ENCODE measurements at places on chromosomes 6 and 20.
A peak's percentile ranks its signal among the peaks of the same experiment; 100 is the strongest.

DNA sequence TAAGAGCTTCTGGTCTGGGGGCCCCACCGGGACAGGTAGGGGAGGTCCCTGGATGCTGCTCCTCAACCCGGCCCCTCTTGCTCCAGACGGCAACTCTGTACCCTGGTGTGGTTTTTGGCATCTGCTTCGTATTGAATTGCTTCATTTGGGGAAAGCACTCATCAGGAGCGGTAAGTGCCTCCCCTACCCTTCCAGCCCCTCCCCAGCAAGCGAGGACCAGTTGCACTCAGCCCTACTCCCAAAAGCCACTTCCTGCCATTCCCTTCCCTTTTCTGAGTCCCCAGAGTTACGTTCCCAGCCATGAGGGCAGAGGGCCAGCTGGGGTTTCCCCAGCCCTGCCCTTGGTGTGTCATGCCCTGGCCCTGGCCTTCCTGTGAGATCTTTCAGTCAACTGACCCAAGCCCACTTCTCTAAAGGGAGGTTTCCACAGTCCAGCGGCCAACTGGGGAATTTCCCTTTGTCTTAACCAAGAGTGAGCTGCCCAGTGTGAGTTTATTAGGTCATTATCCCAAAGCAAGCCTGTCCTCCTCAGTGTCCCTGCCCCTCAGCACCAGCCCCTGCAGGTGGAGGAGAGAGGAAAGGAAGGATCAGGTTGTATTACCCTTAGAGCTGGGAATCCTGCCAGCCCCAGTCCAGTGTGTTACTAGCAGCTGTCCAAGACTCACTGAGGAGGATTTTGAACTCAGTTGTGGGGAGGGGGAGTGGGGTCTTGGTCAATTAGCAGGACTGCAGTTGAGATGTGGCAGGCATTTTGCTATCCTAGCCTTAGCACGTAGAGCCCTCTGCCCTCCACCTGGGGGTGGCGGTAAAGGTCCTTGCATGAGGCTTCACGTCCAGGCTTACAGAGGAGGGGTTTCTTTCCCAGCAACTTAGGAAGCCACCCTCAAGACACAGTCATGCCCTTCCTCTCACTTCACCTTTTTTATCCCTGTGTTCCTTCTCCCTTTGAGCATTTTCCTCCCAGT, 45.8 kb downstream of the TM9SF4 start:
- DNase-seq: peak; percentile 77
- H3K27ac ChIP-seq: no peak overlapping the region
- H3K27me3 ChIP-seq: no peaks in the 10 kb centered on the region
- no peak overlapping the region for H3K4me3 ChIP-seq
- H3K4me1 ChIP-seq: peaks cover 10% of the 10 kb centered on the region

DNA sequence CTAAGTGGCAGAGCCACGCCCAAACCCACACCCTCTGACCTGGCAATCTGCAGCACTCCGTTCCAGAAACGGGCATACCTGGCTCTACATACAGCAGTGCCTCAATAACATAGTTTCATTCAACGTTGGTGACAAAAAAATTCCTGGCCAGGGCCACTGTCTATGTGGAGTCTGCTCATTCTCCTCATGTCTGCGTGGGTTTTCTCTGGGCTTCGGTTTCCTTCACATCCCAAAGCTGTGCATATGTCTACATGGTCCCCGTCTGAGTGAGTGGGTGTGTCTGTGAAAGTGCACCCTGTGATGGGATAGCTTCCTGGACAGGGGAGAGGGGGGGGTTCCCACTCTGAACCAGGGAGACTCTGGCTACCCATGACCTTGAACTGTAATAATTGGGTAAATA, 2.1 kb downstream of the KIAA0319 start:
- no peak overlapping the region for H3K4me3 ChIP-seq
- H3K27me3 ChIP-seq: no peaks in the 10 kb centered on the region
- H3K4me1 ChIP-seq: no peaks in the 10 kb centered on the region
- H3K36me3 ChIP-seq: no peaks in the 10 kb centered on the region
- no peak overlapping the region for H3K27ac ChIP-seq

DNA sequence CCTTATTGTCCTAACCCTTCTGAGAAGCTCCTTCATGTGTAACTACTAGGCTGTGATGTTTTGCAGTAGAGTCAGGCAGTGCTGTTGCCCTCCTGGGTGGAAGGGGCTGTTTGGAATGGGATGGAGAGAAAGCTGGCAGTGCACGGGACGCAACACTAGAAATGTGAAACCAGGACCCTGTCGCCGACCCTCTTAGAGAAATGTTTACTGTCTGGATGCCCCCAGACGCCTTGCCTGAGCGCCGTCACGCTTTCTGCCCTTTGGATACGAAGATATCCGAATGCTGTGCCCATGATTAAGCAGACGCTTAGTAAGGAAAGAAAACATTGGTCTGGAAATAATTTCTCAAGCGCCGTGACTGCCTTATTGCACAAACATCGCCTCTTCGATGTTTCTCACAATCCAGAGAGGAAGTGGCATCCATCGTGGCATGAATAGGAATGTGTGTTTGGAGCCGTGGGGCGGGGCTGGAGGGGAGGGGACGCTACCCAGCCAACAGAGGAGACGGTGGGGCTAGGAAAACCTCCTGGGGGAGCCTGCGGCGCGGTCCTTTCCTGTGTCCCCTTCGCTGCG, 661 bp upstream of the PPP1R14C start:
- H3K4me1 ChIP-seq: peaks cover 24% of the 10 kb centered on the region
- H3K36me3 ChIP-seq: no peaks in the 10 kb centered on the region

GRCh38 chr6:163754866-163755265, 340.3 kb downstream of the QKI start:
- no peak for DNase-seq
- H3K27ac ChIP-seq: no peak overlapping the region

All from thyroid gland (tissue), 4 donors.